ENCODE measurements at places on chromosomes 7 and 10.

- DNase-seq, result no peak
These were observed 53.3 kb downstream of the SEMA3D start for GRCh38 chr7:85133560-85133959.

DNA sequence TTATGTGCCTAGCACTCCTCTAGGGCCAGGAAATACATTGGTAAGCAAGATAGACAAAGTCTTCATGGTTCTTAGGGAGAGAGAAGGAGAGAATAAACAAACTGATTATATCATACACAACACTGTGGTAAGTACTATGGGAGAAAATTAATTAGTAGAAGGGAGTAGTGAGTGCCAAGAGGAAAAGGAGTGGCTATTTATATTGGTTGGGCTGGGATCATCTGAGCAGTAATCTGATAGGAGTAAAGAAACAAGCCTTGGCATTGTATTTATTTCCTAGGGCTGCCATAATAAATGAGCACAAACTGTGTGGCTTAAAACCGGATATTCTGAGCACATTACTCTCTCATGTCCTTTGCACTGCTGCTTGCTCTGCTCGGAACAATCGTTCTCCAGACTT lies 158.1 kb upstream of the PHF14 start:
- no peak for DNase-seq

DNA sequence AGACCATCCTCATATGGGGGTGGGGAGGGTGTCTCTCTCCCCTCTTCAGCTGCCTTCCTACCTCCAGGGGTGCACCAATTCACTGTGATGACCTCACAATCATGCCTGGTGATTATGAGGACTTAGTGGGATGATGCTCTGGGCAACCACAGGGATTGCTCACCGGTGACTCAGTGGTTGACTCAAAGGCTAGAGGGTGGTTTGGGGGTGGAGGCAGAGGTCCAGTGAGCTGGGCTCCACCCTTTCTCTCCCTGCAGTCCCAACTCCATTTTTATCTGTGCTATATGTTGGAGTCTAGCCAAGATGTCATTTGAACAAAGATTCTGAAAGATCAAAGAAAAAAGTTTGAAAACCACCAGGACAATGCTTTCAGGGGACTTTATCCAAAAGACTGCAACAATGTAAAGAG lies 286.9 kb downstream of the KCNMA1 start:
- DNase-seq, result peak; percentile 45

DNA sequence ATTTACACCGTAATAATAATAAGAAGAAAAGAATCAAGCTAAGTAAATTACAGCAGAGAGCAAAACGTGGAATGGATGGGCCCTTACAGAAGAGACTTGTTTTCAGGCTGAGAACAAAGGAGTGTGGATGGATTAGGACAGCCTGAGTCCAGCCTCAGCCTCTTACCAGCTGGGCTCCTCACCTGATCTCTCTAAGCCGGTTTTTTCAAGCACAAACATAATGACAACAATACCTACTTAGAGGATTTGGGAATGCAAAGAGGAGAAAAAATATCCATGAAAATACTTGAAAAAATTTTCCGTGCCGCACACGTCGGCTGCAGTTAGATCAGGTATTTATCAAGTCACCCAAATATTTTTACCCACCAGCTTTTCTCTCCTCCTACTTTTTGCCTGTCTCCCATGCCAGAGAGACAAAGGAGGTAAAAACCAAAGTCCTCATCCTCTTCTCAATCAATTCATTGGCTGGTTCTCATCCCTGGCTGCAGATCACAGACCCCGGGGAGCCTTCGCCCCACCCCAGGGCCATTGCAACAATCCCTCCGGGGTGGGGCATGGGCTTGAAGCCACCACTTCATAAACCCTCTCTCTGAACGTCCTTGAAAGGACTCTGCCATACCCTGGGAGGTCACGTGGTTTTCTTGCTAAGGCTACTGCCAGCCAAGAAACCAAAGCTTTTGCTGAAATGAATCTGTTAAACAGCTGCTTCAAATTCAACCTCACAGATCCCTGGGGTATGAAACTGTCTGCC lies 29.7 kb upstream of the GTF2I start:
- peak; percentile 73 for DNase-seq

DNA sequence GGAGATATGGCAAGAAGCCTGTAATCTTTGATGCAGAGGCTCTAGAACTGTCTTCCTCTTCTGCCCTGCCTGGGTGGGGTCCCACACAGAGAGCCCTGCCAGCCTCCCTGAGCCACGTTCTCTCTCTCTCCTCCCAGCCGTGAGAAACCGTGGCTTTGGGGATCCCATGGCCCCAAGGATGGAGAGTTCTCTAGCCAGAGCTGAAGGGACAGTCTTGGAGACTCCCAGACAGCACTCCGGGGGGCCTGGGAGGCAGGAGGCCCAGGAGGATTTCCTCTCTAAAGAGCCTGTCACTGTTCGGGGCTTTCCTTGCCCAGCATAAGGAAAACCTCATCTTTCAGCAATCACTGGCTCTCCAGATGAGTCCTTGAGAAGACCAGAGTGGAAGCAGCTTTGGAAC lies 227.1 kb downstream of the ARHGAP12 start:
- DNase-seq, result no peak

DNA sequence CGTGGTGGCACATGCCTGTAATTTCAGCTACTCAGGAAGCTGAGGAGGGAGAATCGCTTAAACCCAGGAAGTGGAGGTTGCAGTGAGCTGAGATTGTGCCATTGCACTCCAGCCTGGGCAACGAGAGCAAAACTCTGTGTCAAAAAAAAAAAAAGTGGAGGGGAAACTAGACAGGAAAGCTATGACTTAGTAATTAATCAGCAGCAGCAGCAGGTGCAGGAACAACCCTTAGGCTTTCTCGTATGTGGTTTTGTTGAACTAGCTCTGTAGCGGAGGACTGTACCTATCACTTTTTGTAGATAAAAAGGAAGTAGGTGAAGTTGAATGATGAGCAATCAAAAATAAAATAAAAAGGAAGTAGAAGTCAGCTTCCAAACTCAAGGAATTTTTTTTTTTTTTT lies 76.9 kb upstream of the KMT2C start:
- no peak for DNase-seq

GRCh38 chr7:26185131-26185843 lies 15.3 kb downstream of the HNRNPA2B1 start:
- no peak for DNase-seq

DNA sequence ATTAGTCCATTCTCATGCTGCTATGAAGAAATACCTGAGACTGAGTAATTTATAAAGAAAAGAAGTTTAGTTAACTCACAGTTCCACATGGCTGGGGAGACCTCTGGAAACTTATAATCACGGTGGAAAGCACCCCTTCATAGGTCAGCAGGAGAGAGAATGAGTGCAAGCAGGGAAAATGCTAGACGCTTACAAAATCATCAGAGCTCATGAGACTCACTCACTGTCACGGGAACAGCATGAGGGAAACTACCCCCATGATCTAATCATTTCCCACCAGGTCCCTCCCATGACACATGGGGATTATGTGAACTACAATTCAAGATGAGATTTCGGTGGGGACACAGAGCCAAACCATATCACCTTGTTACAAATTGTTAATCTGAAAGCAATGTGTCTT lies 15.8 kb downstream of the TAS2R39 start:
- DNase-seq, result no peak

DNA sequence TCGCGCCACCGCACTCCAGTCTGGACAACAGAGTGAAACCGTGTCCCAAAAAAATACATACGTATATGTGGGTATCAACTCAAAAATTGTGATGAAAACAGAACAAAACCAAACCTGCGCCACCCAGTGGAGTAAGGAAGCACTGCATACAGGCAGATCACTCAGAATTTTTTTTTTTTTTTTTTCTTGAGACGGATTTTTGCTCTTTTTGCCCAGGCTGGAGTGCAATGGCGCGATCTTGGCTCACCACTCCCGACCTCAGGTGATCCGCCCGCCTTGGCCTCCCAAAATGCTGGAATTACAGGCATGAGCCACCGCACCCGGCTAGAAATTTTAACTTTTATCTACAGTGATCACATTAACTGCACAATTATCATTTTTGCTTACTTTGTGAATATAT lies 9.1 kb upstream of the TMEM236 start:
- peak; percentile 56 for DNase-seq

DNA sequence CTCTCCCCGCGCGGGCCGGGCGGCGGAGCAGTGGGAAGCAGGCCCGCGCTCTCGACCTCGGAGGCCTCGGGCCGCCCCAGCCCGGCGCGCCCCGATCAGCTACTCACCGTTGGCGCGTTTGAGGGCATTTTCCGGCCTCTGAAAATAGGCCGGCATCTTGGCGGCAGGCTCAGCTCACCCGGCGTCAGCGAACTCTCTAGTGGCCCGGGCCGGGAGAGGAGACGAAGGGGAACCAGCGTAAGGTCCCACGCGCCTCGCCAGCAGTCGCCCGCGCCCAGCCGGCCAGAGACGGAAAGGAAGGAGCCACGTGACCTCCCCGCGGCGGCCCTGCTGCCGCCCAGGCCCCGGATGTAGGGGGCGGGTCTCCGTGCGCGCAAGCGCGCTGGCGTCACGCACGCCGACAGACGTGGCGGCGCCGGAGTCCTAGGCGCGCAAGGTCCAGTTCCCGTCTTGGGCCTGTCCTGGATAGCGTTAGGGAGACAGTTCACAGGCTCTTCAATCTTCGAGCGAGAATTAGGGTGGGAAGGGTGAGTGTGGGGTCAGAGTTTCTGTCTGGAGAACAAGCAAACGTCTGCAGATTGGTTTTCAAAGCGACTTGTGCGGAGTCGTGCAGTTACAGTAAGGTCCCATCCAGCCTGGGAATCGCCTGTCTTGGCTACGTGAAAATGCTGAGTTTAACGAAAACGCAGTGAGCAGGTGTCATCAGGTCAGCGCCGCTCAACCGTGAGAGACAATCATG lies at the start of gene EIF3A:
EIF3A (minus strand) TSS at position 297 of the 739 bp plus-strand sequence; CDS start at position 156, 141 bp downstream.
- peak; percentile 95 for DNase-seq

DNA sequence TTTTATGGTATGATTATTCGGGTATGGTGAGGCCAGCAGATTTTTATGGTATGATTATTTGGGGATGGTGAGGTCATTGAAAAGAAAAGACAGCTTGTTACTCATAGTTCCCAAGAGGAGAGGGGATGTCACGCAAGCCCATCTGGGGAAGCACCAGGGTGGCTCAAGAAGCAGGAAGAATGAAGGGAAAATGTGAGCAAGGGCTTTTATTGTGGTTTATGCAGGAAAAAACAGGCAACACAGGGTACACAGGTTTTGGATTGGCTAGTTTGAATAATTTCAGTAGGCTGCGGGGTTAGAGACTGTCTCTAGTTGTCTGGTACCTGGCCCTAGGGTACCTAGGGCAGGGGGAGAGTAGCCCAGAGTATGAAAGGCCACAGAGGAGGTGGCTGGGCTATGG lies 26.8 kb upstream of the DGKI start:
- DNase-seq, result no peak

DNA sequence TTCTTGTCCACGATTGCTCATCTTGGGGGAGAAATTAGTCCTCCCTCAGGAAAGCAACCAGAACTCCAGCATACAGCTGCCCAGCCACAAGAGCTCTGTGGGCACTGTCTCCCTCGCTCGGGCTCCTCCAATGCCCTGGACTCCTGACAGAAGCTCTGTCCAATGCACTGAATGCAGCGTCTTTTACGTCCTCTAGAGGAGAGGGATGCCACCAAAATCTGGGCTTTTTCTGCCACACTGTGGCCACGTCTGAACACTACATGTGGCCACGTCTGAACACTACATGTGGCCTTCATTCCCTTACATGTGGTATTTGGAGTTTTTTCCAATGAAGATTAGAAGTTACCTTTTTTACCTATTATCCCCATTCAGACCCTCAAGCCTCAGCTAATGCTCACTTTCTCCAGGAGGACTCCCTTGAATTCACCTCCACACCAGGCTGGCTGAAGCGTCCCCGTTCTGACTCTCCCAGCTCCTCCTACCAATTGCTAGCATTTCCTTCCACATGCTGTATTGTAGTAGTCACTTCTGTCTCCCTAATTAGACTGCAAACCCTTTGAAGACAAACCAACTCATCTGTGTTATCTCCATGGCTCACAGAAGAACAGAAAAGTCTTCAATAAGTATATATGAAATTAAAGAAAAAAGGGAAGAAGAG lies 134.3 kb upstream of the PDE1C start:
- DNase-seq, result peak; percentile 69

DNA sequence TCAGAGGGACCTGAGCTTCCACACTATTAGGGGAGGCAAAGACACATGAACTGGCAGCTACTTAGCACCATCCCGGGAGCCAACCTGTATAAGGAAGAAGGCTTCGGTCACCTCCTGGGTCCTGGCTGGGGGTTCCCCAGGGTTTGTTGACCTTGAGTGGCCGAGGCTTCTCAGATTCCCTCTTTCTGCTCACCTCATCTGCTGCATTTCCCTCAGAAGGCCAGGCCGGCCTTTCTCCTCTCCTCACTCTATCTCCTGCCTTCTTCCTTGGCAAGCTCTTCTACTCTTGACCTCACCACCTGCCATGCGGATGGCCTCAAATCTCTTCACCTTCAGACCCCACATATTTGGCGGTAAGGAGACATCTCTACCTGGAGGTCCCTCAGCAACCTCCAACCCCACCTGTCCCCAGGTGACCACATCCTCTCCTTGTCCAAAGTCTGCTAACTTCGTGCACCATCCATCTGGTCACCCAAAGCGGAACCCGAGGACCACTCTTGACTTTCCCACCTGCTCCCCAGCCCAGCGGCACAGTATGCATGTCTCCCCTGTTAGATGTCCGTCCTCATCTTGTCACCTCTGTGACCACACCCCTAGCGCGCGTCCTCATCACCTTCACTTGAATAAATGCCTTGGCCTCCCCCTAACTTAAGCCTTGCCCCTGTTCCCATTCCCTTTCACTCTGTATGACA lies 133.8 kb upstream of the UNC5B start:
- DNase-seq, result peak; percentile 8

DNA sequence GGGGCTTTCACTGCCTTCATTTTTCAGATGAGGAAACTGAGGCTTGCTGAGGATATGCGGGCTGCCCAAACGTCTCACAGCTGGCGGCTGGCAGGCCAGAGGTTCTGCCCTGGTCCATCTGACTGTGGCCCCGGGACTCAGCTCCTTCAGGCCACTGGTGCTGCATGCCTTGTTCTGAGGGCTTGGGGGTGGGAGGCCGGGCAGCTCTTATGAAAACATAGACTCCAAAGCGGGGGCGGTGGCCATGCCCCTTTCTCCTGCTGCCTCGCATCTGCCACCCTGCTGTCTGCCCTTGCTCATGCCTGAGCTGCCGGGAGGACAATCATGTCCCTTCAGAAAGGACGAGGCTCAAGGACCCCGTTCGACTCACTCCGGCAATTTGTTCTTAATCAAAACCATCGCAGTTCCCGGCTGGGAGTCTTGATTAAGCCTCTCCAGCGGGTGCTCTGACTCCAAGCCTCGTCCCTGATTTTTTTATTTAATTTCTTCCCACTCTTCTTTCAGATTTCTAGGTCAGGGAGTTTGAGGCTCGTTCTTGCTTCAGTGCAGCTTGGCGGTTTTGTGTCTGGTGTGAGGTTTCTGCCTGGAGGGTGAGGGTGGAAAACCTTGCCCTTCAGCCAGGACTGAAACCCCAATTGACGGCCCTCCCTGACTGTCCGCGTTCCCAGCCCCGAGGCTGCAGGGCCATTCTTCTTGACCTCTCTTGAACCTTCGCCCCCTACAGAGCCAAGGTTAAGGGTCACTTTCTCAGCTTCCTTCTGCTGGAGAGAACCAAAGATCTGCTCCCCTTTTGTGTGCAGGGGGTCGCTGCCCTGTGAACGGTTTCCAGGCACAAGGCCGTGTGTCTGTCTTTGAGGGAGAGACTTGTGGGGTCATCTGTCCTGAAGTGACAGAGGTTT lies 120.8 kb downstream of the DNAJB6 start:
- no peak for DNase-seq

GRCh38 chr10:71314028-71314693 lies 4.9 kb upstream of the SLC29A3 start:
- peak; percentile 60 for DNase-seq
